Activated B cell treated with CpG ODN at 0.5 μM for 24 hours (primary cell): ENCODE measurements at places on chromosomes 11 and 22. TPM values are rescaled to one million over a fixed set of nuclear protein-coding genes. Genes with fewer than 3 reads are reported as not detected.

- DNase-seq, result no peak
Measured at GRCh38 chr11:1514336-1515061, 27.9 kb upstream of the MOB2 start.

DNA sequence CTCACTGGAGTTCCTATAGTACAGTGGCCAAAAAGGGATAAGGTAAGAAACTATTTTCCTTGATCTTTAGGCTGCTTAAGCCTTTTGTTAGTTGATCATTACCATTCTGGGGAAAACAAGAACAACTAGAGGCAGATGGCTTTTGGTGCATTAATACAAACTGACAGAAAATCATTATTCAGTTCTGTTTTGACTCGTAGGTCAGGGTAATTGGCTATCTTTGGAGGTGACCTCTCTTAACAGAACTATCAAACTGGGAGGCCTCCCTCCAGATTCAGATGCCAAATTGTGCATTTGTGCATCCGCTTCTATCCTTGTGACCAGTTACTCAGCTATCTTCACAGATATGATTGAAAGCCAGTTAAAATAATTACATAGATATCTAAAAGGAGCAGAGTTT lies 23.2 kb upstream of the GRK2 start:
- DNase-seq, result no peak

DNA sequence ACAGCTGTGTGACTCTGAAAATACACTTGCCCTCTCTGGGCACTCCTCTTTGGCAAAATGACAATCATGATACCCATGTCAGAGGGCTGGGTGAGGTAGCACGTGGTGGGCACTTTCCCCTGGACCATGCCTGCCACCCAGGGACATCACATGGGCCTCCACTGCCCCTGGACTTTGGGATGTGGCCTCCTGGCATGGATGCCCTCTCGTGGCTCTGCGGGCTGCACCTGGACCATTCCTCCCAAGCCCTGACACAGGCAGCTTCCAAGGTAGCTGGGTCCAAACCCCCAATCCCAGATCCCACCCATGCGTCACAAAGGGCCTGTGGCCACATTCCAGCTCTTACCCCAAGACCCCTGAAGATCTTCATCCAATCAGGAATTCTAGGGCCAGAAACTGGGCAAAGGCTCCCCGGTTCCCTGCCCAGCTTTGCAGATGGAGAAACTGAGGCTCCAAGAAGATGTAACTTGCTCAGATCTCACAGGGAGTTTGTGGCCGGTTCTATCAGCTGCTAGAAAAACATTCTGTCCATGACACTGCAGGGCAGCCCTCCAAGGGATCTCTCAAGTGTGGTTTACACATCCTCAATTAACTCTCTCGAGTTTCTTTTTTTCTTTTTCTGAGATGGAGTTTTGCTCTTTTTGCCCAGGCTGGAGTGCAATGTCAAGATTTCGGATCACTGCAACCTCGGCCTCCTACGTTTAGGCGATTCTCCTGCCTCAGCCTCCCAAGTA lies 35.4 kb upstream of the CYB5R3 start:
- DNase-seq, result no peak

Gene CCDC15
- total RNA-seq, result 0.51 and 0.71 TPM in 2 replicates
